Stimulated activated CD8-positive, alpha-beta memory T cell treated with anti-CD3 and anti-CD28 coated beads, Interleukin-4, amount 100 ng/mL, for 48 hours (primary cell): ENCODE measurements at places on chromosomes 16 and 17.

DNA sequence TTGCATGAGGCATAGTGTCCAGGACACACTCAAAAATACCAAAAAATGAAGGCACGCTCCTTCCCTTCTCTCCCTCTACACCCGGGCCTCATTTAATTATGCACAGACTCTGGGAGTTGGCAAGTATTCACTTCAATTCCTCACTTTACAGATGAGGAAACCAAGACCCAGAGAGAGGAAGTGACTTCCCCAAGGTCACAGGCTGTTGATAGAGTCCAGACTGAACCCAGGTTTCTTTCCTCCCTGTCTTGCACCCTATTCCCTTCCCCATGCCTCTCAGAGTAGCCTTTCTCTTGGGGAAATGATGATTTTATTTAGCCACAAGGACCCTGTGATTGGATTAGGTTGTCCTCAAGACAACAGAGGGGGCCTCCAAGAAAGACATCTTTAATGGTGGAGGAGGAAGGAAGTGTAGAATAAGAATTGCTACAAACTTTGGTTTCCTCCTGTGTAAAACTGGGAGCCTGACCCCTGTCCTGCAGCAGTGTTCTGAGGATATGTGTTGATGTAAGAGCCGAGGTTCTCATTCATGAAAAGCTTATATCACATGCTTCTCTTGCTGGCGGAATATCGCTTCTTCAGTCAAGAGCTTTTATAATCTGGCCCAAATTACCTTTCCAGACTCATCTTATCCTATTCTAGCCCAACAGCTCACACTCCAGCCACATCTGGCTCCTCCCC, 48.8 kb upstream of the SIAH1 start:
- no peak for DNase-seq

GRCh38 chr16:649631-650030, 466 bp downstream of the WDR90 start:
- peak; percentile 40 for DNase-seq

- DNase-seq = no peak
These were observed 632.3 kb downstream of the WWOX start for GRCh38 chr16:78731785-78732184.

- no peak for DNase-seq
These were observed 9.7 kb downstream of the HPR start for GRCh38 chr16:72072514-72073342.

DNA sequence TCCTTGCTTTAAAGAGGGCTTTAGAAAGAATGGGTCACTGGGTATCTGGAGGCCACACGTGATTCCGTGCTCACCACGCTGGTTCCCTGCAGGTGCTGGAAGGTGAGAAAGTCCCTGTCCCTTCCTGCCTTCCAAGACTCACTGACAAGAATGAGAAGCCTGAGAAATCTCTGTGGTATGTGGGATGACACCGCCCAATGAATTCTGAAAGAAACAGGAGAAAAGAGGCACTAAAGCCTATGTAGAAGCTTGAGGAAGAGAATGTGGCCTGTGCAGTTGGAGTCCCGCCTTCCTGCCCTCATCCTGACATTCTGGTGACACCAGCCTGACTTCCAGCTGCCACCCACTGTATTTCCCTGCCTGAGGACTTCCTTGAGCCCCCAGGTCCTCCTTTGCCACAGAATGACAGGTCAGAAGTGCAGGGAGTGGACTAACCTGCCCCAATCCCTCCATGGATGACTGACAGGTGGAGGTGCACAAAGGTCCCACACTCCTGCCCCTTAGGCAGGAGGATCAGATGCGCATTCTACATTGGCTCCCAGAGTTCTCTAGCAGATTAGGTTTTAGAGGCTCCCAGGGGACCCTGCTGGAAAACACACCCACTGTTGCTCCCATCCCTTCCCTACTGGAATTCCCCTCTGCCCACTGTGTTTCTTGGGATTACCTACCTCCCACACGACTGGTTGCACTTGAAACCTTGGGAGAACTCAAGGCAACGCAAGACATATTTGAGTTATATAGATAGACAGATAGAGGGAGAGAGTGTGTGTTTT, 38.6 kb upstream of the TENT4B start:
- DNase-seq = no peak

GRCh38 chr16:2238150-2238837, 2.0 kb downstream of the DNASE1L2 start:
- DNase-seq = no peak

- DNase-seq = peak; percentile 17
These were observed 94.5 kb downstream of the METRNL start for GRCh38 chr17:83173914-83174361.

GRCh38 chr16:78650339-78651074, 551.1 kb downstream of the WWOX start:
- no peak for DNase-seq

GRCh38 chr16:87803385-87803784, 37.6 kb upstream of the KLHDC4 start:
- DNase-seq = no peak

- DNase-seq = no peak
These were observed 3.1 kb downstream of the PRSS21 start for GRCh38 chr16:2819939-2820835.

DNA sequence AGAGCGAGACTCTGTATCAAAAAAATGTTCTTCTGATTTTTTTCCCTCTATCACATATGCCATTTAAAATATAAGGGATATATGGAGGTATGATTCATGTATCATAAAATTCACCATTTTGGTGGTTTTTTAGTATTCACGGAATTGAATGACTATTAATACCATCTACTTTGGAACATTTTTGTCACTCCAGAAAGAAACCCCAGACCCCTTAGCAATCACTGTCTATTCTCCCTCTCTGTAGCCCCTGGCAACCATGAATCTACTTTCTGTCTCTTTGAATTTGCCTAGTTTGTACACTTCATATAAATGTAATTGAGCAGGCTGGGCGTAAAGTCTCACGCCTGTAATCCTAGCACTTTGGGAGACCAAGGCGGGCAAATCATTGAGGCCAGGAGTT, 75.9 kb downstream of the PRKCA start:
- no peak for DNase-seq

GRCh38 chr17:45171338-45172231, 9.9 kb downstream of the HEXIM2 start:
- DNase-seq = no peak

DNA sequence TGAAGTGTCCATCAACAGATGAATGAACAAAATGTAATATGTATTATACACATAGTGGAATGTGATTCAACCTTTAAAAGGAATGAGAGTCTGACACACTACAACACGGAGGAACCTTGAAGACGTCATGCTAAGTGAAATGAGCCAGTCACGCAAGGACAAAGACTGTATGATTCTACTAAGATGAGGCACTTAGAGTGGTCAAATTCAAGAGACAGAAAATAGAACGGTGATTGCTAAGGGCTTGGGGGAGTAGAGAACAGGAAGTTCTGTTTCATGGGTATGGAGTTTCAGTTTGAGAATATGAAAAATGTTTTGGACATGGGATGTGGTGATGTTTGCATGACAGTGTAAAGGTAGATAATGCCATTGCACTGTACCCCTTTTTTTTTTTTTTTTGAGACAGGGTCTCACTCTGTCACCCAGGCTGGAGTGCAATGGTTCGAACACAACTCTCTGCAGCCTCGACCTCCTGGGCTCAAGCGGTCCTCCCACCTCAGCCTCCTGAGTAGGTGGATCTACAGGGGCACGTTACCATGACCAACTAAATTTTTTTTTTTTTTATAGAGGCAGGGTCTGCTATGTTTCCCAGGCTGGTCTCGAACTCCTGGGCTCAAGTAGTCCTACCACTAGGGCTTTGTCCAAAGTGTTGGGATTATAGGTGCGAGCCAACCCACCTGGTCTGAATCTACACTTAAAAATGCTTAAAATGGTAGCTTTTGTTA, 2.9 kb upstream of the CCDC102A start:
- DNase-seq = peak; percentile 25

DNA sequence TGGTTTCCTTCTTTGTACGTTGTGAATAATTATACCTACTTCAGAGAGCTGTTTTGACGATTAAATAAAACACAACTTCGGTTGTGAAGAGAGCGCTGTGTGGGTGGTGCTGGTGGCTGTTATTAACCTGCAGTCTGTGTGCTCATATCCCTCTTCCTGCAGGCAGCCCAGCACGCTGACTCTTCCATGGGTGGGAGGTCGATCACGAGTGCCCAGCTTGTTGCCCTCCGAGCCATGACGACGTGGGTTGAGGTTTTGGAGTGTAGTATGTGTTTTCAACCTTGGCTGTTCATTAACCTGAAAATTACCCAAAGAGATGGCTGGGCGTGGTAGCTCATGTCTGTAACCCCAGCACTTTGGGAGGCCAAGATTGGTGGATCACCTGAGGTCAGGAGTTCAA, 11.3 kb upstream of the GCSH start:
- DNase-seq = no peak

GRCh38 chr16:5736209-5736930, 638.8 kb upstream of the EEF2KMT start:
- DNase-seq = no peak

DNA sequence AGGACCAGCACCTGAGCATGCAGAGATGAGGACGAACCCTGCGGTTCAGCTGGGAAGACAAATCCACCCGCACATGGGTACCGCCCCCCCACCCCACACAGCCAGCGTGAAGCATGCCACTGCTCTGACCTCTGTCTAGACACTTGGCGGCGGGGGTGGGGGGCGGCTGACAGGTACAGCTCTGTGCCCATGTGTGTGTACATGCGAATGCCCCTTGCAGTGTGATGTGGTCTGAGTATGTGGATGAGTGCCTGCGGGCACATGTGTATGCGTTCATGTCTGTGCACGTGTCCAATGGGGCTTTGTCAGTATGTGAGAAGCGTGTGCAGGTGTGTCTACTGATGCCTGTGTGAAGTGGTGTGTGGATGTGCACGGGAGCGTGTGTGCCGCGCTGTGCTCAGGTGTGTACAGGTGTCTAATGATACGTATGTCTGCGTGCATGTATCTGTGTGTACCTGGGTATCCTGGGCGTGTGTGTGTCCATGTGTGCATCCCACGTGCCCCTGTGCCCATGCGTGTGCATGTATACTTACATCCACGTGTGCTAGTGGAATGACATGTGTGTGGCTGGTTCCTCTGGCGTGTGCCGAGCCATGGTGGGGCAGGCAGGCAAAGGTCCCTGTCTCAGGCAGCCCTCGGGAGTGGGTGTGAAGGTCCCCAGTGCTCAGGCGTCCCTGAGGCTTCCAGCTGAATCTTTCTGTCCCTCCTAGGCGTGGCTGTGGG, 636 bp upstream of the RAP1GAP2 start:
- DNase-seq = no peak

DNA sequence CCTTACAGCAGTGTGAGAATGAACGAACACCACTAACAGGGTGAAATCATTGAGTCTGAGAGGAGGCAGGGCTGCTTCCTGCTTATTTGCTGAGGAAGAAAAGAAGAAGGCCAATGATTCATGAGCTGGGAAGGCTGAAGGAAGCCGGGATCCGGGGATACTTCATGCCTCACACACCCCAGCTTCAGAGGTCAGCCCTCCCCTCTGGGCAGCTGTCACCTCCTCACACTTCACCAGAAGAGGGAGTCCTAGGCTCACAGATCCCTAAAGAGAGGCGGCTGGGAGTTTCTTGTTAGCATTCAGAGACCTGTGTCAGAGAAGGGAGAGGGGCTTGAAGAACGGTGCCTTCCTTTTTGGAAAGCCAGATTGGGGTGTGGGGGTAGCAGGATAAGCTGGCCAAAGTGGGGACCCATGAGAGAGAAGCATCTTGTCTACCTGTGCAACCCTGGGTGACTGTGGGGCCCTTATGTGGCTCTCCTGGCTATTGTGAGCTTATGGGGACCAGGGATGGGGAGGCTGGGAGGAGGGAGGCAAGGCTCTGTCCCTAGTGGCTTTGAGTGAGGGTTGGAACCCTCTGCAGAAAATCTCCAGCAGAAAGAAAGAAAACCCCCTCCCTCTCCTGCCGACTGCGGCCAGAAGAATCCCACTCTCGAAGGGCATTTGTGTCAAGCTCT, 94.6 kb downstream of the RGS9 start:
- peak; percentile 71 for DNase-seq

GRCh38 chr17:80791758-80792284, 199.8 kb upstream of the CHMP6 start:
- peak; percentile 68 for DNase-seq

DNA sequence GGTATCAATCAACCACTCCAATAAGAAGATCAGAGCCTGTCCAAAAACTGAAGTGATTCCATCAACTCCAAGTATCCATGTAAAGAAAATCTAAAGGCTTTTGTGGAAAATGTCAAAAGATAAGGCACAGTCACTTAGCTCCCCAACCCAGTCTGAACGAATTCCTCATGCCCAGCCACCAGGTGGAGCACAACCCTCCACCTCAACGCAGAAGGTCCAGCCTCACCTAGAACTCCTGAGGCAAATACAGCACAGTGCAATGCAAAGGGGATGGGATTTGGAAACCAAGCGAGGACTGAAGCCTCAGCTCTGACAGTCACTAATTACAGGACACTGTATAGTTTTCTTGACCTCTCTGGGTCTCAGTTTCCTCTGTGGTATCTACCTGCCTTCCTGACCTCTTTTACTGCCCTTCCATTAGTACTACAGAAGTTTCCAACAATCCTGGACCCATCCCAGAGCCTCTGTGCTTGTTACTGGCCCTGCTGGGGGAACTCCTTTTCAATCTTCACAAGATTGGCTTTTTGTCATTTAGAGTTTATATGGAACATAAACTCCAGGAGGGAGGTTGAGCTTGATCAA, 2.0 kb downstream of the NCBP3 start:
- DNase-seq = peak; percentile 66

DNA sequence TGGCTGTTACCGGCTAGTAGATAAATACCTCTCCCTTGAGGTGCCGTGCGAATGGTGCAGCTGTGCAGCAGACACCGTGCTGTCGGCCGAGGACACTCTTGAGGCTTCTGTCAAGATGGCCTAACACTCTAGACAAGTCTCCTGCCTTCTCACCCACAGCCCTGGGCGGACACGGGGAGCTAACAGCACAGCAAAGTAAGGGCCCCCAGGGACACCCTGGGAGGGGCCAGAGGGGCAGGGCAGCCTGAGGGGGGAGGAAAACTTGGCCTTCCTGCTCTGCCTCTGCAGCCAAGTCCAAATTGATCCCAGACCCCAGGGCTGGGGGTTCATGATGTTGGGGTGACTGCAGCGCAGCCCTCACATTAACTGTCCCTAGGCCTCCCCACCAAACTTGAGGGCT, 210.2 kb downstream of the RPTOR start:
- peak; percentile 21 for DNase-seq

DNA sequence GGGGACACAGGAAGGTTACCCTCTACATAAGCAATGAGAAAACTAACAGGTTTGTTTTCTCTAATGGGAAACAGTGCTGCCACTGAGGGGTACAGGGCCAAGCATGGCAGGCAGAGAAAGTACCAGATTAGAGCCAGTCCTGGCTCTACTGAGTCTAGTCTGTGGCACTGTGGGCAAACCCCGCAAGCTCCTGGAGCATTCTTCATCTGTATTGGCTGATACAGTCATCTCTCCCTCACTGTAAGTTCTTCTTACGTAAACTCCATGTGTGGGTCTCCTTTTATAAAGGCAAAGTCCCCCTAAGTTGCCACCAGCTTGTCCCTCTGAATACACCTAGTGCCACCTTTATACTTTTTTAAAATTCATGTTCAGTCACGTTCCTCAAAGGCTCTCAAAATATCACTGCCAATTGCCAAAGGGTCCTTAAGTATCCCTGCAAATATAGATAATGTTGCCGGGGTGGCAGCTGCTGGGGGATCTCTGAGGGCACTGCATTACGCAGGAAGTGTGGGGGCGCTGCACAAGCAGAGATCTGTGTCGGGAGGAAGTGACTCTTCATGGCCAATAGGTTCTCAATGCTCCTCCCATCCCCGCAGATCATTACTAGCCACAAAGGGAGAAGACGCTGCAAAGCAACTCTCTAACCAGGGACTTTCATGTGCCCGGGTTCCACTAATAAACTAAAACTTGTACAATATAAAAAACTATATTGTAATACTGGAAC, 18.8 kb downstream of the XPO6 start:
- DNase-seq = peak; percentile 81
